ENCODE measurements at places on chromosomes 2 and 18.

DNA sequence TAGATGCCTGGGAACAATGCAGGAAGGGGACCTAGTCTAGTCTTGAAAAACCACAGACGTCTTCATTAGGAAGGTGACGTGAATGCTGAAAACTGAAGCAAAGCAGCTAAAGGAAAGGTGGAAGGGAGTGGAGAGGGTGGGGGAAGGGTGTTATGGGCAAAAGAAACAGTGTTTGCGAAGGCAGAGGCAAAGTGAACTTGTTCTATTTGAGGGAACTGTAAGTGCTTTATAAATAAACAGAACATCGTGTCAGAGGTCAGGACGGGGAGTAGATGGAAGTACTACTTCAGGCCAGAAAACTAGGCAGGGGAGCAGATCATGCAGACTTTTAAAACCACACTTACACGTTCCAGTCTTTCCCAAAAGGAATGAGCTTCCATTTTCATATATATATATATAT lies 57.8 kb downstream of the FASTKD2 start:
- DNase-seq: no peak

GRCh38 chr2:188207554-188207953 lies 84.1 kb upstream of the GULP1 start:
- DNase-seq: no peak

- no peak for DNase-seq
Observed at GRCh38 chr2:3174626-3175567, 202.7 kb downstream of the EIPR1 start.

DNA sequence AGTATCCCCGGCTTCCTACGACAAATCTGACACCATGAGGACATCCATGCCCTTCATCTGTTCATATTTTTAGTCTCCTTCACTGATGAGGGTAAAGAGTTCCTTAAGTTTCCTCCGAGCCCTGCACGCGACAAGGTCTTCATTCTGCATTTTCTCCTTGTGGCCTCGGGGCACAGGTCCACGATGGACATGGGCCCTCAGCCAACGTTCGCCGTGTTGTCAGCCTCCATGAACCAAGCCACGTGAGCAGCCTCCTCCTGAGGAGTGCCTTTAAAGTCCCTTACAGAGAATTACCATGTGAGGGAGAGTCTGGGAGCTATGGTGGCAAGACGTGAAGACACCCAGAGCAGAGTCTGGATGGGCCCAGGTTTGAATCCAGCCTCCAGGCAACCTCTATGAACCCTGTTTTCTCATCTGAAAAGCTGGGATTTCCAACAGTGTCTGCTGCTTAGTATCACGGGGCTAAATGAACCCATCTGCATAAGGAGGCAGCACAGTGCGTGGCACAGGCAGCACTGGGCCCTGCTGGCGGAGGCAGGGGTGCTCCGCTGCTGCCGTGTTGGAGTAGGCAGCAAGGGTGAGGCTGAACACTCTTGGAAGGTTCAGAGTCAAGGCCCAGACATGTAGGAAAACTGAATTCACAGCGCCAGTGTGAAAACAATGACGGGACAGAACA lies 54.1 kb downstream of the EIPR1 start:
- DNase-seq: no peak

- DNase-seq: no peak
Observed at GRCh38 chr2:207228402-207228801, 62.7 kb upstream of the KLF7 start.

- DNase-seq: no peak
Observed at GRCh38 chr2:88735853-88736252, 44.4 kb downstream of the RPIA start.

- DNase-seq: no peak
Observed at GRCh38 chr2:156670104-156670503, 233.9 kb downstream of the GPD2 start.

GRCh38 chr18:79819968-79820351 lies 22.2 kb downstream of the KCNG2 start:
- DNase-seq: no peak

GRCh38 chr2:98579926-98580325 lies 28.4 kb downstream of the COA5 start:
- no peak for DNase-seq

- no peak for DNase-seq
Observed at GRCh38 chr18:50560681-50561629, 1.1 kb downstream of the MAPK4 start.

GRCh38 chr2:186533717-186534116 lies 47.7 kb downstream of the ZC3H15 start:
- no peak for DNase-seq

- no peak for DNase-seq
Observed at GRCh38 chr2:65779021-65779420, 346.6 kb upstream of the SPRED2 start.

DNA sequence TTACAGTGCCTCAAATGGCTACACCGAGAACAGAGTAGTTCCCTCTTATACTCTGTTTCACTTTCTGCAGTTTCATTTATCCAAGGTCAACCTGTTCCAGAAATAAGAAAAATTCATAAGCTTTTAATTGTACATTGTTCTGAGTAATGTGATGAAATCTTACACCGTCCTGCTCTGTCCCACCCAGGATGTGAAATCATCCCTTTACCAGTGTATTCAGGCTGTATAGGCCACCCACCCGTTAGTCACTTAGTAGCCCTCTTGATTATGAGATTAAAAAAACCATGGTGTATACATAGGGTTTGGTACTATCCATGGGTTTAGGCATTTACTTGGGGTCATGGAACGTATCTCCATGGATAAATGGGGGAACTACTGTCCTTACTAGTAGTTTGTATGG lies 29.8 kb downstream of the STARD6 start:
- DNase-seq: no peak

DNA sequence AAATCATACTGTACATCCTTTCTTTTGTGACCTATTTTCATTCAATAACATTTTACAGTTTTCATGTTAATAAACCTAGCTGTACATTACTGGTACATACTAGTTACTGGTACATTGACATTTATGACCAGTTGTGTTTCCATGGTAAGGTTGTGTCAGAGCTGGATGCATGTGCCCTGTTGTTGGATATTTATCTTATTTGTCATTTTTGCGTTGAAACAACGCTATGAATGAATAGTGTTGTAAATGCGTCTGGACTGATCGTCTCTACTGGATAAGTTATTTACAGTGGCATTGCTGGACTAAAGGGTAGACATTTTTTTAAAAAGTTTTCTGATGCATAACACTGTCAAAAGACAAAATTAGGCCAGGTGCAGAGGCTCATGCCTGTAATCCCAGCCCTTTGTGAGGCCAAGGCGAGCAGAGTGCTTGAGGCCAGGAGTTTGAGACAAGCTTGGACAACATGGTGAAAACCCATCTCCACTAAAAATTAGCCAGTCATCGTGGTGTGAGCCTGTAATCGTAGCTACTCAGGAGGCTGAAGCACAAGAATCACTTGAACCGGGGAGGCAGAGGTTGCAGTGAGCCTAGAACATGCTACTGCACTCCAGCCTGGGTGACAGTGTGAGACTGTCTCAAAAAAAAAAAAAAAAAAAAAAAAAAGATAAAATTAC lies 40.2 kb downstream of the MCFD2 start:
- no peak for DNase-seq

DNA sequence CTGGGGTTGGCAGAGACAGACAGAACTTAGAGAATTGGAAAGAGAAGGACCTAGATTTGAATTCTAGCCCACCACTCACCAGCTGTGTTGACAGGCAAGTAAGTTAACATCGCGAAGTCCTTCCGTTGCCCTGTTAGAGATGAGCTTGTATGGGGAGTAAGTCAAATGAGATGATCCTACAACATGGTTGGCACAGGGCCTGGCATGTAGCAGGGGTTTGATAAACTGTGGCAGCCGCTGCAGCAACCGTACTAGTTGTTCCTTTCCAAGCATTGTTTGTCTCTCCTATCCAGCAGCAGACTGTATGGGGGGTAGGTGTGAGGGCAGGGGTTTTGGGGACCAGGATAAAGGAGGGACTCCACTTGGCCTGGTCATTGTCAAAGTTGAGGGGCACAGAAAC lies 16.0 kb downstream of the TET3 start:
- DNase-seq: no peak

GRCh38 chr2:11784747-11785610 lies 38.5 kb downstream of the LPIN1 start:
- peak; percentile 31 for DNase-seq

DNA sequence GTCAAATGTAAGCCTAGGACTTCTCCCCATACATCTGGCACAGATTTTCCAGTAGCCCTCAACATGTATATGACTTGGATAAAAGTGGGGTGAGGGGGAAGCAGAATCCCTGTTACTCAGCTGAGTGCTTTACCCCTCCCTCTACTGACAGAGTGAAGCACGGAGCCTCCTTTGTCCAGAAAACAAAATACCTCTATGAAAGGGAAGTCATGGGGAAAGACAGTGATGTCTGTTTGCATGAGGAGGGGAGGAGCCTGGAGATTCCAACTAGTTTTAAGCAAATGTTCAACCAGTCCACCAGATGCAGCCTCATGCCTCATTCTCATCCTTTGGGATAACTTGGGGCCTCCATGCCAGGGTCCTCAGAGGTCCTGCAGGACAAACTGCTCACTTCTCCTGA lies 203.9 kb downstream of the SMAD2 start:
- DNase-seq: no peak

- no peak for DNase-seq
Observed at GRCh38 chr18:22339913-22340312, 77.8 kb downstream of the CTAGE1 start.

- DNase-seq: no peak
Observed at GRCh38 chr2:15092691-15093090, 460.2 kb downstream of the LRATD1 start.

GRCh38 chr18:62336618-62337017 lies 11.5 kb downstream of the TNFRSF11A start:
- no peak for DNase-seq

Data from stimulated activated CD8-positive, alpha-beta memory T cell treated with anti-CD3 and anti-CD28 coated beads, Interleukin-15, amount 100 ng/mL, for 24 hours (primary cell).